ENCODE measurements at places on chromosomes 6 and 20.
A peak's percentile ranks its signal among the peaks of the same experiment; 100 is the strongest.

- no peak for DNase-seq
Observed at GRCh38 chr20:50244352-50245149, 53.9 kb downstream of the CEBPB start.

- no peak for DNase-seq
Observed at GRCh38 chr6:12331951-12332749, 42.0 kb downstream of the EDN1 start.

GRCh38 chr6:113893866-113894265 is 36.7 kb downstream of the MARCKS start:
- DNase-seq: no peak

- DNase-seq: no peak
Observed at GRCh38 chr6:169185011-169185521, 68.6 kb downstream of the THBS2 start.

DNA sequence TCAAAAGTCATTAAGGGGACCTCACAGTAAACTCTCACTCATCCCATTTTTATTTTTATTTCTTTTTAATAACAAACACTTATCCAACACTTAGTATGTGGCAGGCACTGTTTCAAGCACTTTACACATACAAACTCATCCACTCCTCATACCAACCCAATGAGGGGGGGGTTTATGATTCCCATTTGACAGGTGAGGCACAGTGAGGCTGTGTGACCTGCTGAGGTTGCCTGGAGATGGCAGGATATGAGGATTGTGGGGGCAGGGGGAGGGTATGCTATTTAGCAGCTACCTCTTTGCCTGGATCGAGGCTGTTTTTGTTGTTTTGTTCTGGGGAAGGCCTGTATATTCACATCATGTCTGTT is 219.8 kb downstream of the KIF16B start:
- DNase-seq: no peak

GRCh38 chr20:6024768-6025167 is 29.1 kb downstream of the LRRN4 start:
- DNase-seq: no peak

GRCh38 chr6:158207422-158207788 is 39.3 kb downstream of the GTF2H5 start:
- no peak for DNase-seq

DNA sequence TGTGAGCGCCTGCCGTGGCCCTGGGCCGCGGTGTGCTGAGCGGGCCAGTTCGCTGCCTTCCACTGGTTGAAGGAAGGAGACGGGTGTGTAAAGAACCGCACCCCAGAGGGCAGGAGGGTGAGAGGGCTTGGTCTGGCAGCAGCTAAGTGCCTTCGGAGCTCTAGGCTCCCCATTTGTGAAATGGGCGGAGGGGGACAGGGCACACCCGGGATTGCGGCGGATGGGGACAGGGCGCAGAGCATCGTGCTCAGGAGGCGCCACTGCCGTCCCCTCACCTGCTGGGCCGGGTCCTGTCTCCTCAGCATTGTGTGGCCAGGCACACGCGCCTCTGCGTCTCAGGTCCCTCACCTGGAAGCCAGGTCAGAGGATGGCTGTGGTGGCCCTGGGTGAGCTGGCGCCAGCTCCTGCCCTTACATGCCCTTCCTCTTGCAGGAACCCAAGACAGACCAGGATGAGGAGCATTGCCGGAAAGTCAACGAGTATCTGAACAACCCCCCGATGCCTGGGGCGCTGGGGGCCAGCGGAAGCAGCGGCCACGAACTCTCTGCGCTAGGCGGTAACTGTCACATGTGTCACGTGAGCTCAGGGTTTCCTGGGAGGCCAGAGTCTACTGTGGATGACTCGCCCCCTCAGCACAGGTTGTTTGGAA is 3.1 kb downstream of the ADRM1 start:
- DNase-seq: peak; percentile 47

DNA sequence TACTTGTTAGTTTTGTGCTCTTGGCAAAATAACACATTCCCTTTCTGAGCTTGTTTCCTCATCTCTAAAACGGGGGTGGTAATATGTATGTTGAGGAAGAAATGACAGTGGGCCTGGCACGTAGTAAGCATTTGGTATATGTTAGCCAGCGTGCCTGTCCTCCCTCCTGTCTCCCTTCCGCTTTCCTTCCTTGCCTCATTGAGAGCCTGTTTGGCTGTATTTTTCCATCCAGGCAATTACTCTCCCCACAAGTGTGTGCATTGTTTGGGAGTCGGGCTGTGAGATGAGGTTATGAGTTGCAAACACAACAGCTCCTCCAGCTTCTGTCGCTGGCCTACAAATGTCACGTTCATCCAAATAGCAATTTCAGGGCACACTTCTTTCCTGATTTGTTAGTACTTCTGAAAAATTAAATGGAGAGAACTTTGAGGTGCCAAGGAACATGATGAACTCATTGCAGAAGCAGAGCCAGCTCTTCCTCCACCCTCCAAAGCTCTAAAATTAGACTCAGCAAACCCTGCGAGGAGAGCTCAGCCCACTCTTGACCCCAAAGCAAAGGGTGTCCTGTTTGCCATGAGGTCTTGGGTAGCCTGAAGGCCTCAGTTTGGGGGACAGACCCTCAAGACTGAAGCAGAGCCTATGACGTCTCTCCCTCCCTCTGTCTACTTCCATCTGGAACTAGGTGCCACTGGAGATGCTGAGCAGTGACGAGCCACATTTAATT is 50.7 kb upstream of the TOX2 start:
- no peak for DNase-seq

DNA sequence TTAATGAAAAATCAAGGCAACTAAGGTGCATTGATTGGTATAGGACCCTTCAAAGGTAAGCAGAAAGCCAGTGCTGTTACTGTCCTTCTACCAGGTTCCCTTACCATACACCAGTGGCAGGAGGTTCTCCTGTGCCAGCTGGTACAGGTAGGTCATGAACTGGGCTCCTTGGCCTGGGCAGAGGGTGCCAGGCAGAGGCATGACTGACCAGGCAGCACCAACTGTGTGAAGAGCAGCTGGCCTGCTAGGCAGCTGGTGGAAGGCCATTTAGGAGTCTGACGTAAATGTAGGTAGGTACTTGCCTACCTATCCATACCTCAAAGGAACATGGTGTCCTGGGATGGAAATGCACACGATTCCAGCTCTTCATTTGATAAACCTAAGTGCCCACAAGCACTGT is 23.3 kb downstream of the PCNA start:
- no peak for DNase-seq

DNA sequence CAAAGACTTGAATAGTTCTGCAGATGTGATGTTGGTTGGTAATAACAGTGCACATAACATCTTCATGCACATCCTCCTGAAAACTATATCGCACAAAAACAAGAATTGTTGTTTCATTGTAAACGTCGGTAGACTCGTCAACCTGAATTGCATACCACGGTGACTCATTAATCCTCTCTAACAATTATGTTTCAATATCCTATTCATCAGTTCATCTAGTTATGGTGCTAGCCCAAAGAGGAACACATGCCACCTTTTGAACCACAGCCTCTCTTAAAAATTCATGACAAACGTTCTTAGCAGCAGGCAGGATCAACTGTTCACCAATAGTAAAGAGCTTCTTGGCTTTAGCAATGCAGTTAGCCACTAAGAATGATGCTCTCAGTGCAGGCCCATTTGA is 25.0 kb downstream of the CRYBG1 start:
- DNase-seq: no peak

- DNase-seq: no peak
Observed at GRCh38 chr20:62858058-62858830, 3.4 kb downstream of the TCFL5 start.

DNA sequence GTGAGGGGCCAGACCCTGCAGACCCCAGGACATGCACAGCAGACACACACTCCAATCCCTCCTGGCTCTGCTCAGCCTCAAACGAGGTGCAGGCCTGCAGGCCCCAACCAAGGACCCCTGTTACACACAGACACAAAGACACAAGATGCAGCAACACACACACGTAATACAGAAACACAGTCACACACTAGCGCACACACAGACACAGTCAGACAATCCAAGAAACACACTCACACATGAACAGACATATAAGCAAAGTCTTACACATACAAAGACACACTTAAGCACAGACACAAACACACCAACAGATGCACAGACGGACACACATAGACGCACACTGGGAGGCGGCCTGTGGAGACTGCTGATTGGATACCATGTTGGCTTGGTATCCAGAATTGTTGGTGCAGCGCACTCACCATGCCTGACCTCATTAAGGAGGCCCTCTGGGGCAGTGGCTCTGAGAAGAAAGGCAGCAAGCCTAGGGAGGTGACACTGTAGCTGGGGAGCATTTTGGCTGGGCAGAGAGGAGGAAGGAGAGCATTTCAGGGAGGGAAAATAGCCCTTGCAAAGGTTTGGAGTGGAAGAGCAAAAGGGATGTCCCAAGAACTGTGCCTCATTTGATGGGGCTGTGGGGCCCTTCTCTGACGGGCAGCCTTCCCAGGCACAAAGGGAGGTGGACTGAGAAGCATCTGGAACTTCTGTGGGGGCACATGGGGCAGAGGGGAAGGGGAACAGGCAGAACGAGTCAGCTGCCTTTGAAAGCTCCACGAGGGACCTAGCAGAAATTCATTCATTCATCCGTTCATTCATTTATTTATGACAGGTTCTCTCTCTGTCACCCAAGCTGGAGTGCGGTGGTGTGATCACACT is 1.4 kb upstream of the HSPA12B start:
- DNase-seq: no peak

DNA sequence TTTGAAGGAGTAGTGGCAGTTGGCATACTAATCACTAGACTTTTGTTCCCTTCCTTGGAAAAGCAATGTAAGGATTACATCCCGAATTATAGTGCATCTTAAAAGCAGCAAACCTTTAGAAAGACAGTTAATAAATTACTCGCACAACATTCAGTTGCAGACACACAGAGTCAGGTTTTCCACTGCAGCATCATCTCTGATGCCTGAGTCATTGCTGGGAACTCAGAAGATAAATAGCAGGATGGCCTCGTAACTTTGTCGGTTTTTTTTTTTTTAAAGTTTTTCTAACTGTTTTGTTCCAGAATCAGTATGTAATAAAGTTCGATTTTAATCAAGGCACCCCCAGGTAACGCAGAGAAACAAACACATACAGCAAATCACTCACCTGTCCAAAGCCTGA is 34.3 kb downstream of the GJA10 start:
- DNase-seq: no peak

DNA sequence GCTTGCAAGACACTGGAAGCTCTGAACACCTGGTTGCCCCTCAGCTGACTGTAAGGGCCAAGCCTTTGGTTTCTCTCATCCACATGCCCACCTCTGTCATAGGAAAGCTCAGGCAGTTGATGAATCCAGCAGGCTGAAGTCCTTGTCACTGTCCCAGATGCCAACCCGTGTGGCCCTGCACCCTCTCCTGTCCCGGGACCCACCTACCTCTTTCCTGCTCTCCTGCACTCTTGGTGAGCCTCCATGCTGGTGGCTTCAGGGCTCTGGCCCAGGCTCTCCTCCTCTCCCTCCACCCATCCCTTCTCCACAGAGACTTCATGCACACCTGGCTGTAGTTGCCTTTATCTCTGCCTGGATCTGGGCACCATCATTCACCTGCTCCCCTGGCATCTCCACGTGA is 4.0 kb upstream of the GID8 start:
- no peak for DNase-seq

GRCh38 chr6:135451617-135452190 is 45.8 kb downstream of the AHI1 start:
- DNase-seq: peak; percentile 59

DNA sequence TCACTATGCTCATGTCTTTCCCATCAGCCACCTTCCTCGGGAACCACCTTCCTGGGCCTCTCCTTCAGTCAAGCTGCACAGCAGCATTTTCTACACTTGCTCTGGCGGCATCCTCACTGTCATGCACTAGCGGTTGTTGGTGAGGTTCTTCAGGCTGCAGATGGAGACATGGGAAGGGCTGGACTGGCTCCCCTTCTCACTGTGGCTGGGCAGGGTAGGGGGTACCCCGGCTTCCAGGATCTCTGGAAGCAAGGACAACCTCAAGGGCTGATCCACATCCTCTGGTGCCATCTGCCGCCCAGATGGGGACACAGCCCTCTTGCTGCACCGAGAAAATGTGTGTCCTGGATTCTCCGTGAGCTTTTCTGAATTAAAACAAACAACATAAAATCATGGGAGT is 180.1 kb upstream of the RNF24 start:
- peak; percentile 38 for DNase-seq

DNA sequence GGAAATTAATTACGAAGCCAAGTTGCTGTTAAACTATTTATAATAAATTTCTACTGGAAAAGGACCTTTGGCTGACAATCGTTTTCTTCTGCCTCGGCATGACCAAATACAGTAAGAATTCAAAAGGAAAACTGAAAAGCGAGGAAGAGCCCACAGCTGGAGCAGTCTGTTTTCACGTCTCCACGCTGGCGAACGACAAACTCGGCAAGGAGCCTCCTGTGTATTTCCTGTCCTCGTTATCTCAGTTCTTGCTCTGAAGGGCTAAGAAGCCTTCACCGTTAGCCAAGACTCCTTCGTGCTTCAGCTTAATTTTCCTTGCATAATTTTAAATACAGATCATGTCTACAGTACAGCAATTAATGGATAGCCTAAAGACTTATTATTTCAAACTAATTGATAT is 214.3 kb upstream of the PLCB4 start:
- no peak for DNase-seq

- no peak for DNase-seq
Observed at GRCh38 chr6:104541411-104541810, 318.3 kb downstream of the HACE1 start.

DNA sequence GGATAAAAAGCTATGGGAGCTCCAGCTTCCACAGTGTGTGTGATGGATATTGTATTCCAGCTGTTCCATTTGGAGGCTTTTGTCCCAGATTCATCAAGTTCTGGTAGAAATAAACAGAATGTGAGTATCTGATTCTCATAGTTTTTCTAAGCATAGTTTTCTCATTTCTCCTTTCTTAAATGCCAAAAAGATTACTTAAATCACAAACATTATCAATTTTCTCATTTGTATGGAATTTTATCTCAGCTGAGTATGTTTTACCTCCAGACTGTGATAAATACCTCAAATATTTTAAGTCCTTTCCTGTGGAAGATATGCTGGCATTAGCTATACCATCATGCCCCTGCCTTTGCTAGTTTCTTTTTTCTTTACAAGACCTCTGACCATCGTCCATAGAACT is 767.3 kb downstream of the TFAP2A start:
- no peak for DNase-seq

DNA sequence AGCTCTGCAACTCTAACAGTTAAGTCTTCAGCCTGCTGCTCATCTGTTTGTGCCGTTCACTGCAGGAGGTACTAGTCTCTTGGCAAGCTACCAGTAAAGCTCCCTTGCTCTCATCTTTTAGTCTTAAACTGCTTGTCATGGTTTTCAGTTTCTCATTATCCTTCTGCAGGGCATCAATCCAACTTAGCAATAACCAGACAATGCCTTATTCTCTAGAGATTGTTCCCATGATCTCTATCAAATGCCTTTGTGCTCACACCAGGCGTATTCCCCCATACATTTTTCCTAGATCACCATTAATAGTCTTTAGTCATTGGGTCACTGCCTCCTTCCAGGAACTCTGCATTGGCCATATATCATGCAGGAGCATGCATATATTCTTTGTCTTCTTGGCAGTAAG is 171.3 kb downstream of the GRM1 start:
- DNase-seq: no peak

GRCh38 chr6:140252099-140252498 is 877.7 kb upstream of the CITED2 start:
- no peak for DNase-seq

All from RKO (cell line).